ENCODE measurements at places on chromosomes 3 and 15. TPM values are rescaled to one million over a fixed set of nuclear protein-coding genes. Genes with fewer than 3 reads are reported as not detected.

DNA sequence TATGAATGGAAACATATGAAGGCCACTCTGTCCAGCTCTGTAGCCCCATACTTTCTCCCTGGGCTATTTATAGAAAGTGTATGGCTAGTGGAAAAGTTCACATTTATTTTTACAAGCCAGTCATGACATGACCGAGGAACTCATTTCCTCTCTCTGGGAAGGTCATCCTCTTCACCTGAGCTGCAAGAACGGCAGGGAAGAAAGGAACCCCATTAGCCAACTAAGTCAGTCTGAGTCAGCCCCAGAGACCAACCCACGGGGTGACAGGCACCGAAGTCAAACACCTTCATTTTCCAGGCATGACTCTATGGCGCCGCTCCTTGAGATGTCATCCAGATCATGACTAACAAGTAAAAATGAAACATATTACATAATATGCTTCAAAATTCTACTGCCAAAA, 4.8 kb downstream of the PAQR9 start:
- DNase-seq, result no peak

SLC2A2 gene
- not detected for total RNA-seq

DNA sequence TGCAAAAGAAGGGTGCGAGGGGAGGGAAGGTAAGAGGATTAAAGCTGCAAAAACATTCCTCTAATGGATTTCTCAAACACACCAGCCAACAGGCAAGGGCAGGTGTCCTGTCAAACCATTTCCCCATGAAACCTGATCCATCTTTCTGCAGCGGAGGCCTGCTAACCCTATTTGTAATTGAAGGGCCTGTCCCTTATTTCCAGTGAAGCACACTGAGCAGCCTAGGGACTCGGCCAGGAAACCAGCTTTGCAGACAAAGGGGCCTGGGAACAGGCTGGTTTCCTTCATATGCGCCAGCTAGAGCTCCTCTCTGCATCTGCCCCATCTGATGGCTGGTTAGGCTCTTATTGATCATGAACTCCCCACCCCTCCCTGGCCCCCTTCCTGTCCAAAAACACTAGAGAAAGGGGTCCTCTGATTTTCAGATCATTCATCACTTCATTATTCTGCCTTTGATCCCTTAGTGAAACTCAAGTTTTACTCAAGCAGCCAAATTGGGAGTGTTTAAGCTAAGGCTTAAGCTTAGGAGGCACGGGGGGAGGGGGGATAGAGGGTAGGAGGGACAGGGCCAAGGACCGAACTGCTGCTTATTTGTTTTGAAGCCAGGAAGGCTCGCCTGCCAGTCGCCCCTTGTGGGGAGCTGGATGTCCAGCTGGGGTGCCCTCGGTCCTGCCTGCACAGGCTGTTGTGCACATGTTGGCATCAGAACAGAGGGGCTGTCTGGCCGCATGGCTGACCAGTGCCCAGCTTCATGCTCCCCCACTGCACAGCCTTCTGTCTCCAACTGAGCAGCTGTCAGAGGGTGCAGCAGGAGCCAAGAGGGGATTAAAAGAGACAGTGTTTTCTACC, 53.1 kb downstream of the BOC start:
- no peak for DNase-seq

- DNase-seq, result no peak
These were observed 36.6 kb downstream of the UACA start for GRCh38 chr15:70726753-70727152.

- no peak for DNase-seq
These were observed 71.5 kb downstream of the ZMAT3 start for GRCh38 chr3:179000144-179000543.

FBXO40 gene
- total RNA-seq, result 0.09 TPM

GRCh38 chr15:90062462-90062932, 39.8 kb downstream of the IDH2 start:
- peak; percentile 84 for DNase-seq

ZNF774 gene
- 5.5 TPM for total RNA-seq

GRCh38 chr15:42182961-42183360, 25.1 kb downstream of the VPS39 start:
- DNase-seq, result peak; percentile 81

RPL39L gene
- 4.8 TPM for total RNA-seq

CCDC39 gene
- total RNA-seq, result 2.2 TPM

TEX55 gene
- total RNA-seq, result not detected

GOLGA8G gene
- total RNA-seq, result not detected

GRCh38 chr3:151093148-151093547, 7.7 kb downstream of the MED12L start:
- DNase-seq, result no peak

DNA sequence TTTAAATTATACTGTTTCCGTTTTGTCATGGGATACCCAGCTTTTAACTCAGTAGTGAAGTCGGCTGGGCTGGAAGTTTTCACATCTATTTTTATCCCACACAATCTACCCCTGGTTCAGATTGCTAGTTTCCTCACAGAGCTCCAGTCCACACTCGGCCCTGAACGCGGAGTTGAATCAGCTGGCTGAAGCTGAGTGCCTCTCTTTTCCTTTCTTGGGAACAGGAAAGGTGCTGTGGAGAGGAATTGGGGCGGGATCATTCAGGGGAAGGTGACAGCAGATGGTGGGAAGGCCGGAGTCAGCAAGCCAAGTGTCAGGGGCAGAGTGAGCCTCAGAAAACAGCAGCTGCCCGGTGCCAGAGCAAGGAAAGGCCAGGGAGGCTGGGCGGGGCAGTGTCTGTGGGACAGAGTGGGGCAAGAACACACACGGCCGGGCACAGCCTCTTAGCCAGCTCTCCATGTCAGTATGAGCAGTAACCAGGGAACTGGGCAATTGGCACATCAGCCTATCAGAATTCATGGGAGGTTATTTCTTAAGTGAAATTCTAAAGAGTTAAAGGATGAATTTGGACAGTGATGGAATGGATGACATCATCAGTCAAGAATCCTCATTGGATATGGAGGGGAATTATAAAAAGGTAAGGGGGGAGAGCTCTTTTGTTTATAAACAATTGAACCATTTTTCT, 135.7 kb upstream of the IL12A start:
- peak; percentile 82 for DNase-seq

ADCY5 gene
- 5.6 TPM for total RNA-seq

TMEM158 gene
- total RNA-seq, result 0.80 TPM

ISLR2 gene
- 1.2 TPM for total RNA-seq

GRCh38 chr15:72060687-72061250, 57.2 kb downstream of the MYO9A start:
- no peak for DNase-seq
